ENCODE measurements at places on chromosomes 6 and 20.

GRCh38 chr6:137084865-137085617 lies 40.3 kb upstream of the IL20RA start:
- no peak for DNase-seq

DNA sequence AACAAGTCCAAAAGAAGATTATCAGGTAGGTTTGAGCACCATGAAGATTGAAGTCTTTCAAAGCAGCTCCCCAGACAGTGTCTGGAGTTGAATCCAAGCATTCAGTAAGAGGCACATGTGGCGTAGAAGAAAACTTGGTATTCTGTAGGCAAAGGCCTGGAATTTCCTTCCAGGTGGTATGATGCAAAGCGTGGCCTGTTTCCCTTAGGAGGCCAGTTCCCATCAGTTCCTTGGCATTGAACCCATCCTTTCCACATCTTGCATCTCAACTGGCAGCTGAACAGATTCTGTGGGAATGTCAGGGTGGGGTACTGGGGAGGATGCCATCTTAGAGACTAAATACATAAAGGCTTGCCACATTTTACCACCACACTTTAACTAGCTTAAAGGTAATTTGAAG lies 516.0 kb downstream of the BTBD3 start:
- DNase-seq = no peak

GRCh38 chr6:126439040-126439439 lies 99.1 kb downstream of the CENPW start:
- DNase-seq = no peak

DNA sequence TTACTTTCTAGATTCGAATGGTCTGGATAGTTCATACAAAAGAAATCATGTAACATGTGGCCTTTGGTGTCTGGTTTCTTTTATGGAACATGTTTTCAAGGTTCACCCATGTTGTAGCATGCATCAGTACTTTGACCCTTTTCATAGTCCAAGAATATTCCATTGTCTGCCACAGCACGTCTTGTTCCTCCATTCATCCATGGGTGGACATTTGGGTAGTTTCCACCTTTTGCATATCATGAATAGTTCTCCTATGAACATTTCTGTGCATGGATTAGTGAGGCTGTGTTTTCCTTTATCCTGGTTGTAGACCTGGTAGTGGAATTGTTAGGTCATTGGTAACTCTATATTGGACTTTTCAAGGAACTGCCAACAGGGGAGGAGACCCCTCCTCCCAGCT lies 31.7 kb downstream of the GSTA3 start:
- no peak for DNase-seq

- DNase-seq = no peak
Measured at GRCh38 chr20:1375515-1375914, 17.3 kb downstream of the FKBP1A start.

GRCh38 chr20:14415467-14415866 lies 78.1 kb upstream of the FLRT3 start:
- DNase-seq = no peak

- no peak for DNase-seq
Measured at GRCh38 chr6:162620073-162620472, 107.5 kb downstream of the PRKN start.

DNA sequence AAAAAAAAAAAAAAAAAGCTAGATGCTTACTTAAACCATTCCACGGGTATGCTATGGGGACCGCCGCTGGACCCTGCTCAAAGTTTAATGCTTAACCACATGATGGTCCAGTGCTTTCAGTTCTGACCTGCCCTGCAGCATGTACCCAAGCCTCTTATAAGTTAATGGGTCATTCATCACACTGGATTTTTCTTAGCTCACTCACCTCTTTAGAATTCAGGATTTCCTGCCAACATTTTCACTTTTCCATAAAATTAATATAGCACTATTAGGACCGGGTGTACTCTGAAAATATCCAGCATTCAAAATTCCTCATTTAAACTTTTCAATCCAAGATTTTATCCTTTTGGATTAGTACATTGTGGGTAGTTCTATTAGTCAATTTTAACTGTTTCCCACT lies 140.8 kb downstream of the ALDH8A1 start:
- DNase-seq = no peak

GRCh38 chr20:32325706-32326503 lies 32.2 kb upstream of the ASXL1 start:
- DNase-seq = no peak

- DNase-seq = no peak
Measured at GRCh38 chr6:39465539-39465938, 143.0 kb upstream of the KCNK16 start.

DNA sequence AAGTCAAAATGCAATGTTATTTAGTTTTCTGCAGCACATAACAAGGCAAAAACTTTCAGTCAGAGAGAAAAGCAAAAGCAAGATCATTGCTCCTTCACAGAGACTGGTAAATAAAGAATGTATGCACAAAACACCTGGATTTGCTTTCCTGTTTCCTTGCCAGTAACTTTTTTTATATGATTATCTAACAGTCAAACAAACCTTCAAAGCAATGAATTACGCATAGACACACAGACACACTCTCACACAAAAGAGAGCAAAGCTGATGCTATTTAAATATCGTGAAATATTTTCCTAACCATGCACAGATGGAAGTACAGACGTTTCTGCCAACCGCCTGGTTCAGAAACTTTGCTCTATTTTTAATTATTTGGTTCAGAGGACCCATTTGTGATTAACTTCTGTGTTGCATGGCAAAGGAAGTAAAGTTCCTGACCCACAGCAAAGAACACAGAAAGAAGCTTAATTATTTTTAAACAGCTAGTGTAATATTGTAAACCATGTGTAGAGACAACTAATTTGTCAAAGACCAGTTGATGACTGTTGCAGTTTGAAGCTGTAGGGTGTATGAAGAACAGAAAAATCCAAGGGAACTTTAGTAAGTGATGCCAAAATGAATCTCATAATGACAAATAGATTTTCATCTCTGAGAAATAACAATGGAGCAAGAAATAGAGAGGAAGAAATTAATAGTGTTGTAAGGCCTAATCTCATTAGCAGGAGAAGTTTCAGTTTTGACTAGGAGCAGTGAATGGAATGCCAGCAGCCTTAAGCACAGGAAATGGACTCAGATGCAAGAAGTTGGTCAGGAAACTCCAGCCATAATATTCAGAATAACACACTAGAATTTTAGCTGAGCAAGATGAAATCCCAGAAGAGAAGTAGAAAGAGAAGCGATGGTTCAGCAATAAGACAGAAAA lies 24.1 kb downstream of the ATXN1 start:
- no peak for DNase-seq

DNA sequence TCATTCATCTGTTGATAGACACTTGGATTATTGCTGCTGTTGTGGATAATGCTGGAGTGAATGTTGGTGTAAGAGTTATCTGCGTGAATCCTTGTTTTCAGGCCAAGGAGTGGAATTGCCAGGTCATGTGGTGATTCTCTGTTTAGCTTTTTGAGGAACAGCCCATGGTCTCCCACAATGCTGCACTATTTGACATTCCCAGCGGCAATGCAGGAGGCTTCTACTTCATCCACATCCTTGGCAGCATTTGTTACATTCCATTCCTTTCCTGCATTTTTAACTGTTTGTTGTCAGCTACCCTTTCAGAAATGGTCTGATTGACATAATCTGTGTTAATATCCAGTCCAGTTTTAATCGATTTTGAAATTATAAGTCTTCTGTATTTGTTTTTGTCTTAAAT lies 51.7 kb upstream of the CLDN20 start:
- DNase-seq = no peak

DNA sequence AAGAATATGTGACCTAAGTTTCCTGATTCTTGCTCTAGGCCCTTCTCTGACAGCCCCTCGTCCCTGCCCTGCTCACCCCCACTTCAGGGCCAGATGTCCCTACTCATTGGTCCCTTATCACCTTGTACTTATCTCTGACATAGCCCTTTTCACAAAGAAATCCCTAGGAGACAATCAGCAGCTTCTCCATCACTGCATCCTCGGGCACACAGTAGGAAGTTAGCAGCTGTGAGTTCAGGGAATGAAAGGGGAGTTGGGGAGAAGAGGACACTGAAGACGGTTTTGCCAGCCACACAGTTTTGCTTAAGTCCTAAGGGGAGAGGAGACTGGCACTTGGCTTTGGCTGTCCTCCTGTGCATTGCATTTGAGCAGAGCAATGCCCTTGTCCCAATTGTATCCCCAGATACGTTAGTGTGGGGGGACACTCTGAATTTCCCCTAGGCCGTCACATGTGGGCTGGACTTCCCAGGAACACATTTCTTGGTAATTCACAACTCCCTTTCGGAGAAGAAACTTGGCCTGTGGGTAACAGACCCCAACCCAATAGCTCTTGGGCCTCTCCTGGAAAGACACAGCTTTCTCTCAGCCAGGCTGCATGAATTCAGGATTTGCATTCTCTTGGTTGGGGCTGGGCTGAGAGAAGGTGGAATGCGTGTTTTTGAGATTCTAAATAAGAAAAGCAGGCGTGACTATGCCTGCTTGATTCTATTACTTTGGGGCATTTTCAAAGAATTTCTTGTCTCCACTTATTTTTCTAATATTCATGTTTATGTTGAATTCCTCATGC lies 177.6 kb downstream of the UST start:
- no peak for DNase-seq

GRCh38 chr6:132703936-132704335 lies 9.9 kb downstream of the VNN1 start:
- no peak for DNase-seq

- DNase-seq = no peak
Measured at GRCh38 chr6:162256361-162256760, 471.2 kb downstream of the PRKN start.

GRCh38 chr6:77361018-77361417 lies 102.3 kb downstream of the HTR1B start:
- no peak for DNase-seq

DNA sequence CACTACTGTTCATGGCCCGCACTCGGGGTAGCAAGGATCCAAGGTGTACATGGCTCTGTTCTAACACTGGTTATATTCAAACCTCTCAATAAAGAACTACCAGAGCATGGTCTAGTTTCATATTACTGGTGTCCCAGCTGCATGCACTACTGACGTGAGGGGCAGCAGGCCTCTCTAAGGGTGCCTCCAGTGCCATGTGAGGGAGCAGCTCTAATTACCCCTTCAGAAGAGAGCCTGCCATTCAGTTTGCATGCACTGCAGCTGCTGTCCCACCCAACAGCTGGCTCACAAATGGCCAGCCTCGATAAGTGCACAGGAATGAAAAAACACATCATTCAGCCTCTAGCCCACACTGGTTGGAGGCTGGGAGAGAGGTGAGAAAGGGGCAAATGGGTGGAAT lies 85.2 kb downstream of the SMLR1 start:
- no peak for DNase-seq

DNA sequence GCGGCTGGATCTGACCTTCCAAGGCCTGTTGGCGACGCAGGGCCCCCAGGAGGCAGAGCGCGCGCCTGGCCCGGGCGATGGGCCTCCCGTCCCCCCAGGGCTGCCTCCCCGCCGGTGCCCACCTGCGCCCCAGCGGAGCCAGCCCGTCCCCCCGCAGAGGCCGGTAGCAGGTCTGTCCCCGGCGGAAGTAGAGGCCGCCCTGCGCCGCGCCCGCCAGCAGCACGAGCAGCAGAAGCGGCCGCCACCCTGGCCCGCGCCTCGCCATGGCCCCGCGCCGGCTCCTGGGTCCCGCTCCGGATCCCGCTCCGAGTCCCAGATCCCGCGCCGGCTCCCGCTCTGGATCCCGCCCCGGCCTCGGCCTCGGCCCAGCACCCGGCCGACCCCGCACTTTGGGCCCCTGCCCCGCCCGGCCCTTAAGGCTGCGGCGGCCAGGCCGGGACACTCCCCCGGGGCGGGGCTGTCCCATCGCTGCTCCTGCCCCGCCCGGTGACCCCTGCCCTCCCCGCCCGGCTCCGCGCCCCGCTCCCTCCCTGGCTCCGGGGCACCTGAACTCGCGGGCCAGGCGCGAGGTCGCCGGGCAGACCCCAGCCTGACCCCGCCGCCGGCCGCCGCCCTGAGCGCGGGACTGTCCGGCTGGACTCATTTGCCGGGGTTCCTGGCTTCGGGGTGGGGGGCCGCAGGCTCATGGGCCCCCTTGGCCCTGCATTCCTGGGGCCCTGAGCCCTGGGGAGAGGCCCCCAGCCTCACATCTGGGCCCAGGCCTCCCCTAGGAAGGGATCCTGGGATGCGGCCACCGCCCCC lies at the start of gene CTSZ:
Gene CTSZ (minus strand): TSS at position 391 of the 801 bp plus-strand sequence. CDS start 126 bp downstream, at position 265.
- peak; percentile 40 for DNase-seq

- DNase-seq = no peak
Measured at GRCh38 chr20:49356676-49357075, 78.8 kb upstream of the ZNFX1 start.

GRCh38 chr6:168158213-168158979 lies 79.4 kb upstream of the FRMD1 start:
- DNase-seq = no peak
